CD4-positive, alpha-beta T cell treated with Interleukin-4 for 4 hours (primary cell): ENCODE measurements at places on chromosomes 2 and 18.

GRCh38 chr2:85143463-85144082 lies 10.4 kb downstream of the TCF7L1 start:
- DNase-seq, result no peak

DNA sequence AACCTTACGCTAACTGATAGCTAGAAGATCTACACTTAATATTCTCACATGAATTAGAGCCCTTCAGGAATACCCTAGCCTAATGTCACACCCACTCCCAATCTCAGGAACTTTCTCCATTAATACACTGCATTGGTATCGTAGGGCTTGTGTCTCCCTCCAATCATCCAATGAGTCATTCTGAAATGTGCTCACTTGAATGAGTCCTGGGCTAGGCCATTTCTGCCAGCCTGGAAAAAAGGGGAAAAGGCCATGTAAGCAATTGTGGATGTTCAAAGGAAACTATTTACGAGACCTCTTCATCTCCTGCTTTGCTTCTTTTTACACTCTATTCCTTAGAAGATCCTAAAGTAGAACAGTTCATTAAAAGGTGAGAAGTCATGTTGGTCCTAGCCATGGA lies 18.8 kb downstream of the ZEB2 start:
- no peak for DNase-seq

- DNase-seq, result no peak
These were observed 92.6 kb upstream of the KCNE4 start for GRCh38 chr2:222959358-222959757.

GRCh38 chr2:27849558-27850205 lies 40.5 kb downstream of the RBKS start:
- DNase-seq, result no peak

DNA sequence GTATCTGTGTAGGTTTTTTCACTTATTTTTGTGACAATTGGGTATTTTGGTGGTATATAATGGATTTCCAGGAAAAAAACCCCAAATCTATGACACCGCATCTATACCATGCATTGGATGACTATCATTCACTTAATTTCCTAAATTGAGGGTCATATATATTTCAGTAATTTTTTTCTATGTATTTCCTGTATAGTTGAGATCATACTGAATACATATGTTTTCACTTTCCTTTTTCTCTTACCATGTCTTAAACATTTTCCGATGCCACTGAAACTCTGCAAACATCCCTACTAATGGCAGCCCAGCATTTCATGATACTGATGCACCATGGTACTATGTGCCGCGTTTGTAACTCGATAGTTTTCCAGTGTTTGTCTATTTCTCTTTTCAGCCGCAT lies 40.4 kb downstream of the CDKL4 start:
- no peak for DNase-seq

GRCh38 chr2:204359076-204359475 lies 186.2 kb upstream of the PARD3B start:
- DNase-seq, result no peak

GRCh38 chr2:9390151-9390850 lies 33.0 kb downstream of the ITGB1BP1 start:
- no peak for DNase-seq

DNA sequence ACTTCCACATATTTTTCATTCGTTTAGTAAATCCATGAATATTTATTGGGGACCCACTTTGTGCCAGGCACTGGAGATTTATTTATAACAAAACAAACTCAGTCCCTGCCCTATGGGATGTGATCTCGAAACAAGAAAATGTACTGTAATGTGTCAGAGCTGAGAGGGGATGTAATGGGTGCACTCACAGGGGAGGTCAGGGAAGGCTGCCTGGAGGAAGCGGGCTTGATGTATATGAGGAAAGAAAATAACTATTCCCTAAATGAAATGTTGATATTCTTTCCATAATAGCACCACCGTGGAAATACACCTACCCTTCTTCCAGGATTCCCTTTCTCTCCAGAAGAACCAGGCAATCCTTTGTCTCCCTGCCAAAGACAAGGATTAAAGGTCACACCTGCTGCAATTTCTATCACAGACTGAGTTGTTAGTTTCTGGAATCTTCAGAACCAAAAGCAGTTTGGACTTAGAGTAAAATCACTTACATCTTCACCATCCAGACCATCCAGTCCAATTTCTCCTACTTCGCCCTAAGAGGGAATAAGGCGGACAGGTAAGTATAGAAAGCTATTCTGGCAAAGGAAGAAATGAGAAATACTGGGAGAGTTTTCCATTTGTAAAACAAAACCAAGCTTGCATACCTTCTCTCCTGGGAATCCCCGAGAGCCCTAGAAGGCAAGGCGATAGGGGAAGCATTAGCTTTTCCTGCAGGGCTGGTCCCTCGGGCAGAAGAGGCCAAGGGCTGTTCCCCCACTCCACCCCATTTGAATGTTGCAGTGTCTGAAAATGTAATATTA lies 55.0 kb downstream of the COL6A3 start:
- no peak for DNase-seq

DNA sequence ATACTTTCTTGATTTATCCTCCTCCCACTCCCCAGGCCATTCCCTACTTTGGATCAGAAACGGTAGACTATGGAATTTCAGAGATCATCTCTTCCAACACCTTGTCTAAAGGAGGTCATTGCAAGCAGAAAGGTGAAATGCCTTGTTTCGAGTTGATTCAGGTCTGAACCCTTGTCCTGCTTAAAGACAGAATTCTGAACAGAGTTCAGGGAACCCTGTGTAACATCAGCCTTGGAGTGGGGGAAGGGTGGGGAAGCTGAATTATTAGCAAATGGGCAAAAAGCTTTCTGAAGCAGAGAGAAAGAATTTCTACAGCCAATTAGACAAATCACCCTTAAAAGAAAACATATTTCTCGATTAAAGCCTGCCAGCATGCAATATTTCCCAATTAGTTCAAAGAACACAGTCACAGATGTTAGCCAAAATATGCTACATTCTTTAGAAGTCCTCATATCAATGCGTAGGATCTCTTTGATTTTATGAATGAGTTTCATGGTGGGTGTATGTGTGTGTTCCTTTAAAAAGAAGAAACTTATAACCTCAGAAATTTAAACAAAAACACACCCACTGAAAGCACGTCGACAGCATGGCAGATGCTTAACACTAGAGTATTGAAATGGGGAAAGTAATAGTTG lies 353.1 kb downstream of the RND3 start:
- no peak for DNase-seq

DNA sequence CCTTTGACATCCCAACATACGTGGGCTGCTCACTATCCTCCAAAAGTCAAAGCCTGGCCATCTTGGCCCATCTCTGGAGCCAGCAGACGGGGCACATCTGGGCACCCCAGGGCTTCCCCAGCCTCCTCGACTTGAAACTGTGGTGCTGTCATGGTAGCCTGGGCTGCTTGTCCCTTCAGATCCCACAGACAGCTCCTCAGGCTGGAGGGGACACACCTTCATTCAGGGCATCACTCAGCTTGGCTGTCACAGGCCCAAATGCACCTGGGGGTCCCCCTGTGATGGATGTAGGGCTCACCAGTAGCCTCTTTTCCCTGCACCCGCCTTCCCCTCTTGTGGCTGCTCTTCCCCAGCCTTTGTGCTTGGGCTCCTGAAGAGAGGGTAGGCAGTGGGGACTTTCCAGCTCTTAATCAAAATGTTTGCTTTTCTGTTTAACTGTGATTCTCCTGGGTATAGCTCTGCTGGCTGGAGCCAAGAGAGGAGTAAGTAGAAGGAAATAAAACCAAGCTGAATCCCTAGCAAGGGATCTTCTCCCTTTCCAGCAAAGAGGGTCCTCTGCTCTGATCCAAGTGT lies 92.3 kb downstream of the GYPC start:
- DNase-seq, result no peak
